ENCODE measurements at places on chromosomes 16 and 17.

GRCh38 chr17:33976831-33977230, 278.3 kb upstream of the CCL2 start:
- DNase-seq, result no peak

- peak; percentile 21 for DNase-seq
Observed at GRCh38 chr17:80859002-80859941, 132.4 kb upstream of the CHMP6 start.

GRCh38 chr16:79480056-79480455, 120.5 kb downstream of the MAF start:
- no peak for DNase-seq

GRCh38 chr16:1030473-1030901, 42.1 kb upstream of the SSTR5 start:
- no peak for DNase-seq

- peak; percentile 22 for DNase-seq
Observed at GRCh38 chr16:70252355-70252988, 732 bp upstream of the EXOSC6 start.

GRCh38 chr16:17770104-17770503, 299.3 kb upstream of the XYLT1 start:
- DNase-seq, result no peak

- no peak for DNase-seq
Observed at GRCh38 chr16:72282362-72282761, 110.4 kb upstream of the PMFBP1 start.

DNA sequence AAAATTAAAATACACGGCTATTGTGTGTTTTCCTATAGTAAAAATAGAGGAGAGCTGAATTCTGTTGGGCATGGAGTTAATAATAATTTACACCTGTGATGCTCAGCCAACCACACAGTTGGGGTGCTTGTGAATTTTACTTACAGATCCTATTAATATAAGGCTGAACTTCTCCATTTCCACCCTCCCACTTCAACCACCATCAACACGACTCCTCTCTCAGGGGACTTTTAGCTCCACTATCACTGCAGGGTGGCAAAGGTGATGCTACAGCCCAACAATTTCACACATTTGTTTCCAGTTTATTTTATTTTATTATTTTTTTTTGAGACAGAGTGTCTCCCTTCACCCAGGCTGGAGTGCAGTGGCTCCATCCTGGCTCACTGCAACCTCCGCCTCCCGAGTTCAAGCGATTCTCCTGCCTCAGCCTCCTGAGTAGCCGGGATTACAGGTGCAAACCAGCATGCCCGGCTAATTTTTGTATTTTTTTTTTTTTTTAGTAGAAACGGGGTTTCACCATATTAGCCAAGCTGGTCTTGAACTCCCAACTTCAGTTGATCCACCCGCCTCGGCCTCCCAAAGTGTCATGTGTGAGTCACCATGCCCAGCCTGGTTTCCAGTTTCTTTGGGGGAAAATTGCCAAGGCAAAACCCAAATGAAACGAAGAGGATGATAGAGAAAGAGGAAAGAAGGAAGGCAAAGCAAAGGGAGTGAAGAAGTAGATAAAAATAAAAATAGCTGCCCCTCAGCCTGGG, 57.9 kb downstream of the GNA13 start:
- DNase-seq, result no peak

DNA sequence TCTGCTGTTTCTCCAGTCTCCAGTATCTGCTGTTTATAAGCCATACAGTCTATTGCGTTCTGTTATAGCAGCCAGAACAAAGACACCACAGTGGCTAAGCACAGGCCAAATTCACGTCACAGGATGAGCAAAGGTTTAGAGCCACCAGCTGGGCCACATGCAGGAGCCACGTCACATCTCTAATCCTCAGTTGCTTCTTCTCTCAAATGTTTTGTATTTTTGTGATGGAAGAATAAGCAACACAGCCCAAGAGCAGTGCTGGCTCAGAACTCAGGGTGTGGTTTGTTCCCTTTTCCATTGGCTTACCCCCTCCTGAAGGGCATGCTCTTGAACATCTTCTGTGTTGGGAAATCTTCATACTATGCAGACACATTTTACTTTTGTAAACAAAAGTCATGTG, 309.4 kb upstream of the CDH5 start:
- no peak for DNase-seq

GRCh38 chr16:22098405-22099255, 6.3 kb downstream of the VWA3A start:
- peak; percentile 70 for DNase-seq

DNA sequence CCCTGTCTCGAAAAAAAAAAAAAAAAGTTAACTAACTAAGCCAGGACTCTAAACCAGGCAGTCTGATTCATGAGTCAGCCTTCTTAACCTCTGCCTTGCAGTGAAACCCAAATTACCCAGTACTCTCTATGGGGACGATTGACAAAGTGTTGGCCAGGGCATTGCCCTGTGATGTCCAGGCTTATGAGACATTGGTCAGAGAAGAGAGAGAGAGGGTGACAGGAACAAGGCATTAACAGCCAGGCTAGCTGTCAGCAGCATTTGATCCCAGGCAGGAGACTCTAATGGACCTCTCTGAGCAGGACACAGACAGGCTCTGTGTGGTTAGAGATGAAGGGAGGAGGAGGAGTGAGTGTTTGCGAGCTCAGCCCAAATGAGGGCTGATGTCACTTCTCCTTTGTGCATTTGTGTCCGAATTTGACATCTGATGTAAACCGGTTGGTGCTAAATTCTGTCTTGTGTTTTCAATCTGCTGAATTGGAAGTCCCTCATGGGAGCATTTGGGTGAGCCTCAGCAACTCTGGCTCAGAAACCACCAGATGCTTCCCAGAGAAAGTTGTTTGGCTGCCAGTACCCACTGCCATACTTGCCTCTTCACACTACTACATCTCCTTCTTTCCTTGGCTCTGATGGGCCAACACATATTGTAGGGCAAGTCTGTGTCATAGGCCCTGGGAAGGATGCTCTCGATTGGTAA, 4.3 kb upstream of the MYL4 start:
- DNase-seq, result no peak

DNA sequence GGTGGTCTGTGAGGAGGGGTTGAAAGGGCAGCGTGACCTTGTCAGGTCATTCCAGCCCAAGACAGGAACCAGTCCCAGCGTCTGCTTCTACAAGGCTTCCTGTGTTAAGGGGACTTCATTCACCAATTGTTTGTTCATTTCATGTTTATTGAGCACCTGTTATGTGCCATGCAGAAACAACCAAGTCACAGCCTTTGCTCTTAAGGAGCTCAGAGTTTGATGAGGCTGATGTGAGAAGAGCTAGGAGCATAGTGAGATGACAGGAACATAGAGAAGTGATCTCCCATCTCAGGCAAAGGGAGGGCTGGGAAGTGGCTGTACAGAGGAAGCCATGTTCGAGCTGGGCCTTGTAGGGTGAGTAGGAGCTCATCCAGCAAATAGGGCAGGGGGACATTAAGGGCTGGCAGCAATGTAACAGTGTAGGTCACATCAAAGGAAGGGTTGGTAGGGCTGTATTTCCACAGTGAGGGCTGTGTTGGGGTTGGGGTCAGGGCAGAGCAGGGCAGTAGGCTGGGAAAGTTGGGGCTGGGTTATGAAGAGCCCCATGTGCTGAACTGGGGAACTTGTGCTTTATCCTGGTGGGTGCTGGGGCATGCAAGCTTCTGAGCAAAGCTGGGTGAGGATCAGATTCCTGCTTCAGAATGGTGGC, 79.8 kb downstream of the ARHGAP23 start:
- DNase-seq, result no peak

- DNase-seq, result peak; percentile 69
Observed at GRCh38 chr17:55735731-55736405, 13.2 kb upstream of the TMEM100 start.

- DNase-seq, result no peak
Observed at GRCh38 chr16:9534759-9535158, 443.3 kb downstream of the HAPSTR1 start.

GRCh38 chr17:59688496-59688895, 18.7 kb downstream of the PTRH2 start:
- no peak for DNase-seq

GRCh38 chr17:81564778-81565177, 12.6 kb upstream of the FAAP100 start:
- no peak for DNase-seq

GRCh38 chr16:23967775-23968174, 132.0 kb downstream of the PRKCB start:
- no peak for DNase-seq

- no peak for DNase-seq
Observed at GRCh38 chr17:75019146-75019545, 6.7 kb downstream of the MRPL58 start.
